Osteoblast (primary cell): ENCODE measurements at places on chromosomes 4 and X.

GRCh38 chr4:72312032-72312650, 256.9 kb downstream of the ADAMTS3 start:
- no peaks in the 10 kb centered on the region for H3K27me3 ChIP-seq
- peak overlapping the region; percentile 14 for H3K4me3 ChIP-seq
- H3K4me1 ChIP-seq = peaks cover 36% of the 10 kb centered on the region
- peak overlapping the region; percentile 87 for H3K27ac ChIP-seq

GRCh38 chr4:110526589-110526988, 50.6 kb downstream of the ENPEP start:
- H3K27me3 ChIP-seq = peaks cover 2% of the 10 kb centered on the region
- no peaks in the 10 kb centered on the region for H3K4me1 ChIP-seq
- no peaks in the 10 kb centered on the region for H3K36me3 ChIP-seq
- no peak overlapping the region for H3K4me3 ChIP-seq
- H3K27ac ChIP-seq = no peak overlapping the region
- DNase-seq = no peak

DNA sequence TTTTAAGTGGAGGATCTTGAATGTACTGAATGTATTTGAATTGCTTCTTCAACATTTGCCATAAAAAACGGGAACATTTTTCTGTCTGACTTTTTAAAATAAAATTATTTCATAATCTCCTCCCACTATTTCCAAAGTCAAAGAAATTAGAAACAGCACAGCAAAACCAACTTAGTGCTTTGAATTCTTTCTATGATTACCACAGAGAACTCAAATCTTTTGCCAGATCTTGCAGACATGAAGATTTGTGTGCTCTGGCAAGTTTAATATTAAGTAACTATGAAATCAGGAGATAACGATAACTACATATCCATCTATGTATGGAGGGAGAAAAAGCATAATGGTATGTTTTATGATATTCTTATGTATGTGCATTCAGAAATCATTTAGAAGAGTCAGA, 982.2 kb downstream of the PCDH7 start:
- no peaks in the 10 kb centered on the region for H3K27me3 ChIP-seq
- H3K36me3 ChIP-seq = no peaks in the 10 kb centered on the region
- no peak for DNase-seq
- H3K27ac ChIP-seq = no peak overlapping the region
- H3K4me1 ChIP-seq = no peaks in the 10 kb centered on the region

DNA sequence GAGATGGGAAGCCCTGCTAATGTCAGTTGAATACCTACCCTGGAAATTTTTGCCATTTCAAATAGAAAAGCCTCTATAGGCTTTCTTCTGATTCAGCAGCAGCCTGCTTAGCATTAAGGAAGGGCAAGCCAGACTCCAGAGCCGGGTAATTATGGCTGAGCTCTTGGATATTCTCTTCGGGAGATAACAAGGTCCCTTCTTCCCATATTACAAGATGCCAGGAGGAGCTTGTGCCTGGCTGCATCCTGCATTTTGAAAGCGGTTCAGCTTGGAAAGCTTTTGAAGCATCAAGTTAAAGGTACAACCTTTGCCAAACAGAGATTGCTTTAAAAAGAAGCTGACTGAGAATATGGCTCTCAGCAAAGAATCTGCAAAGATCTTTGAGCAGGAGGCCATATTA, 399.6 kb upstream of the RPS6KA3 start:
- H3K4me3 ChIP-seq = no peak overlapping the region
- no peaks in the 10 kb centered on the region for H3K27me3 ChIP-seq
- H3K4me1 ChIP-seq = no peaks in the 10 kb centered on the region
- no peak for DNase-seq
- H3K36me3 ChIP-seq = no peaks in the 10 kb centered on the region

GRCh38 chr4:101471201-101471600, 123.9 kb upstream of the PPP3CA start:
- peak; percentile 14 for DNase-seq
- H3K4me1 ChIP-seq = peaks cover 14% of the 10 kb centered on the region
- H3K36me3 ChIP-seq = no peaks in the 10 kb centered on the region
- no peak overlapping the region for H3K4me3 ChIP-seq

DNA sequence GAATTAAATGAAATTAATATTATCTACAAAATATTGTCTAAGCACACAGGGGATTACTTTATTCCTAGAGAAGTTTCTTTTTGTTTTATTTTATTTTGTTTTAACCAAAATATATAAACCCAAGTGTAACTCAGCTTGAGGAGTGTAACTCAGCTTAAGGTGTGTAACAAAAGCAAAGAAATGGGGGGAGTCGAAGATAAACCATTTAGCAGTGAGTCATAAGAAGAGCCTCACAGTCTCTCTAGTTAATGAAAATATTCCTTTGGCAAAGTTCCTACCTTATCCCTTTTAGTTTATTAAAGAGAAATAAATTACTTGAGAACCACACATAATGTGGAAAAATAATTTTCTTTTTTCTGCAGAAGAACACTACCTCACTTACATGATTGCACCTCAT, 261.8 kb downstream of the KCTD8 start:
- H3K27me3 ChIP-seq = no peaks in the 10 kb centered on the region
- no peak overlapping the region for H3K4me3 ChIP-seq
- no peaks in the 10 kb centered on the region for H3K4me1 ChIP-seq
- no peaks in the 10 kb centered on the region for H3K36me3 ChIP-seq
- no peak overlapping the region for H3K27ac ChIP-seq

DNA sequence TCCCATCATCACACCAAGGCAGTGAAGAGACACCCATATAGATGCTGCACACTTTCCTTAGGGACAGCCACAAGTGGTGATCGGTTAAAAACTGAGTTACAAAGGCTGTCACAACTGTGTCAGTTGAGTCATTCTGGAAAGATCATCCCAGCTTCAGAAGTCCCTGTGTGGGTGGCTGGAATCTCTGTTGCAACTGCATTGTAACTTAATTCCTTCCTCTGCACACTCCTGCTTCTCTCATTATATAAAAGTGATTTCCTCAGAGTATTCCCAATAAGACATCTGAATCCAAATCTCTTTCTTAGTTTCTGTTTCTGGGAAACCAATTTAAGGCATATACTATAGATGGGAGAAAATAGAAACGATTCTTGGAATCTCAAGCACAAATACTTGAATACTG, 88.1 kb downstream of the FSTL5 start:
- H3K4me3 ChIP-seq = no peak overlapping the region
- DNase-seq = no peak
- no peaks in the 10 kb centered on the region for H3K36me3 ChIP-seq
- H3K4me1 ChIP-seq = no peaks in the 10 kb centered on the region
- H3K27ac ChIP-seq = no peak overlapping the region

DNA sequence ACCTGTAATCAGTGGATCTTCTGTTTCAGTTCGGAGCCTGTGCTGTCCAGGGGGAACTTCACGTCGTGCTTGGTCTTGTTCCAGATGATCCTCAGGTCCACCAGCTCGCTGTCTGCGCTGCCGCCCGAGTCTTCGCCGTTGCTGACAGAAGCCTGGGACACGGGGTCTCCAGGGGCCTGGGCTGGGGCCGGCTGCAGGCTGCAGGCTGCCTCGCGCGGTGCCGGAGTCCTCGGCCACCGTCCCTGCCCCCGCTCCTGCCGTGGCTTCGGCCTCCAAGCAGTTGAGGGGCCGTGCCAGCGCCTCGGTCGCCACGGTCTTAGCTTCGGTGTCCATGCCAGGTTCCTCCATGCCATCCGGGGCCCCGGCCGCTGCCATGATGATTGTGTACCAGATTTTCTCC, 37.3 kb upstream of the CCNI start:
- H3K4me1 ChIP-seq = no peaks in the 10 kb centered on the region
- no peaks in the 10 kb centered on the region for H3K36me3 ChIP-seq
- DNase-seq = no peak
- peaks cover 11% of the 10 kb centered on the region for H3K27me3 ChIP-seq

DNA sequence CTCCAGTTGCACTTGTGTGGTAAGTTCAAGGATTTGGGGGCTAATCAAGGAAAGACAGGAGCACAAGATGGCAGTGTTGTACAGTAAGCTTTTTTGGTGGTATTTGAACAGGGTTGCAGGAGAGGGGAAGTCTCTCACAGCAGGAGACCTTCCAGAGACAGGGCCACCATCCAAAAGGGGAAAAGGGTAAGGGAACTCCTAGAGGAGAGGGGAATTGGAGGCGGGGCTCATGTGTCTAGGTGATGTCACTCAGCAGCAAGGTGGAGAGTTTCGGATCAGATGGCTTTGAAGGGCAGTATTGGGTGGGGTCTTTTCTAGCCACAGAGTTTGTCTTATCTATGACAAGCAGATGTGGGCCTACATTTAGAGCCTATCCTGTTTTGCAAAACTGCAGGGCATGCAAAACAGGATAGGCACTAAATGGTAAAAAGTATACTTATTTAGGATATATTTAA, 13.4 kb upstream of the RNF175 start:
- no peak for DNase-seq
- no peaks in the 10 kb centered on the region for H3K36me3 ChIP-seq
- H3K4me3 ChIP-seq = no peak overlapping the region
- H3K27me3 ChIP-seq = no peaks in the 10 kb centered on the region
- H3K27ac ChIP-seq = no peak overlapping the region

GRCh38 chr4:94889946-94890345, 132.2 kb downstream of the BMPR1B start:
- no peak for DNase-seq
- no peaks in the 10 kb centered on the region for H3K36me3 ChIP-seq
- no peaks in the 10 kb centered on the region for H3K27me3 ChIP-seq
- H3K27ac ChIP-seq = no peak overlapping the region
- H3K4me3 ChIP-seq = no peak overlapping the region

DNA sequence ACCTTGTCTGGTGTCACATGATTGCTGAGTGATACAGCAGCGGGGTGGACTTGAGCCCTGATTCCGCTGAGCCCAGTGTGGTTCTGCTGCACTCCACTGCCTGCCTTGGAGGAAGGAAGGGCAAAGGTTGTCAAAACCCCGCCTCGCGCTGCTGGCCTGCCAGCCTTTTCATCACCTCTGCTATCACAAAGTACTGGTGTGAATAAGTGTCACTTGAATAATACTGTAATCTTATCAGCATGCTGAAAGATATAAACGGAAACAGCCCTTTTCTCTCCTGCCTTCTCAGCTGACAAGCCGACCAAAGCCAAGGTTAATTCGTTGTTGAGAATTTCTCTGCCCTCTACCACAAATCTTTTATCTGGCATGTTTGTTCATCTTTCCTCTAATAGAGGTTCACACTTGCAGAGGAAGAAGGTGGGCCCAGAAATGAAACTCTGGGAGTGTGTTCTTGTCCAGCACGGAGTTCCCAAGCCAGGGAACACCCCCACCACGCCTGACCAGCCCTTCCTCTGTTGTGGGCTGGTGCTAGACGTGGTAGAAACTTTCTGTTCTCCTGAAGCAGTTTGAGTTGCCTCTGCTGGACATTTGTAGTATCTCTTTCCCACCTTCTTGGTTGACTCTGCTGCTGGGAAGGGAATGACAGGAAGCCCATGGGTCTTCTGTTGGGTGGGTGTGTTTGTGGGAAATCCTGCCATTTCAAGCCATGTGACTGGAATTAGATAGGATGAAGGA, 21.5 kb downstream of the FHDC1 start:
- no peak overlapping the region for H3K4me3 ChIP-seq
- H3K4me1 ChIP-seq = peaks cover 9% of the 10 kb centered on the region
- no peak overlapping the region for H3K27ac ChIP-seq
- peak; percentile 3 for DNase-seq

DNA sequence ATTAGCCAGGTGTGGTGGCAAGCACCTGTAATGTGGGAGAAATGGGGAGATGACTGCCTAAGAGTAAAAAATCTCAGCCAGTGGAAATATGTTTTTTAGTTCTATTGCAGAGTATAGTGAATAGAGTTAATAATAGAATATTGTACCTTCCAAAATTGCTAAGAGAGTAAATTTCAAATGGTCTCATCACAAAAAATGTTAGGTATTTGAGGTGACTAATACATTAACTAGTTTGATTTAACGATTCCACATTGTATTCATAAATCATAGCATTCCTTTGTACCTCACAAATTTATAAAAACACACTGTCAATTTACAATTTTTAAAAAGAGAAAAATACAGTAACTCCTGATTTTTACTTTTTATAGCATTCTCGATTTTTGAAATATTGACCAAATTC, 681.5 kb upstream of the EPHA5 start:
- H3K27ac ChIP-seq = no peak overlapping the region
- H3K27me3 ChIP-seq = no peaks in the 10 kb centered on the region
- no peak overlapping the region for H3K4me3 ChIP-seq
- peak; percentile 23 for DNase-seq

- no peak overlapping the region for H3K27ac ChIP-seq
- no peak for DNase-seq
- no peaks in the 10 kb centered on the region for H3K36me3 ChIP-seq
- no peaks in the 10 kb centered on the region for H3K27me3 ChIP-seq
- no peak overlapping the region for H3K4me3 ChIP-seq
Observed at GRCh38 chr4:146465628-146466027, 56.1 kb downstream of the SLC10A7 start.

GRCh38 chr4:156654410-156654809, 317.2 kb downstream of the PDGFC start:
- no peaks in the 10 kb centered on the region for H3K36me3 ChIP-seq
- H3K4me1 ChIP-seq = no peaks in the 10 kb centered on the region
- H3K27ac ChIP-seq = no peak overlapping the region
- H3K4me3 ChIP-seq = no peak overlapping the region
- H3K27me3 ChIP-seq = no peaks in the 10 kb centered on the region

- peaks cover 3% of the 10 kb centered on the region for H3K4me1 ChIP-seq
- no peak overlapping the region for H3K27ac ChIP-seq
- no peak overlapping the region for H3K4me3 ChIP-seq
- DNase-seq = peak; percentile 77
- H3K27me3 ChIP-seq = no peaks in the 10 kb centered on the region
Observed at GRCh38 chr4:138981930-138982390, 33.6 kb upstream of the NOCT start.

DNA sequence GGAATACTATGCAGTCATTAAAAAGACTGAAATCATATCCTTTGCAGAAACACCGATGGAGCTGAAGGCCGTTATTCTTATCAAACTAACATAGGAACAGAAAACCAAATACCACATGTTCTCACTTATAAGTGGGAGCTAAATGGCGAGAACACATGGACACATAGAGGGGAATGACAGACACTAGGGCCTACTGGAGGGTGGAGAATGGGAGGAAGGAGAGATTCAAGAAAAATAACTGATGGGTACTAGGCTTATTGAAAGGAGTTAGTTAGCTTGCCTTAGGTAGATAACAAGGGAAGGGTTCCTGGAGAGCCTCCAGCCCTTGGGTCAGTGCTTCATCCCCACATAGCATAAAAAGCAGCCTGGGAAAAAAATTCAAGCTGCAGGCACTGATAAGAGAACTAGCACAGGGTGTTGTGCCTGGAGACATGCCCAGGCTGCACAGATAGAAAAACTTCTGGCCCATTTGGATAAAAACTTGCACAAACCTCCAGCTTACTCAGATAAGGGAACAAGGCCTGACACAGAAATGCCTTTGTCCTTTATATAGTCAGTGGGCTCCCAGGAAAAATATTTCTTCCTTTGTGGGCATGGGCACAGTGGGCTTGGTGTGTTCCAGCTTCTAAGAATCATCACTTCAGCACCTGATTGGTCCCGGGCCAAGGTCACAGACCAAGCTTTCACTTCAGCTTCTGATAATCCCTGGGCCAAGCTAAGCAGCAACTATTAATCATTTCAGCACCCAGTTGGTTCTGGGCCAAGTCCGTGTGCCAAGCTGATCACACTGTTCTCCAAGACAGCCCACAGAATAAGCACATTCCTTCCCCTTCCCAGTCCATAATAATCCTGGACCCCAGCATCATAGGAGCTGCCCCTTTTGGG, 23.1 kb upstream of the PWWP3B start:
- no peak for DNase-seq
- H3K4me1 ChIP-seq = no peaks in the 10 kb centered on the region
- H3K4me3 ChIP-seq = no peak overlapping the region
- no peaks in the 10 kb centered on the region for H3K27me3 ChIP-seq
